ENCODE measurements at places on chromosomes 3 and 15.

- no peak for DNase-seq
Measured at GRCh38 chr3:59775761-59776325, 726.0 kb upstream of the CFAP20DC start.

GRCh38 chr3:23590424-23591273 is 215.1 kb upstream of the UBE2E1 start:
- DNase-seq, result peak; percentile 80

GRCh38 chr3:85432081-85432480 is 473.3 kb downstream of the CADM2 start:
- DNase-seq, result no peak

DNA sequence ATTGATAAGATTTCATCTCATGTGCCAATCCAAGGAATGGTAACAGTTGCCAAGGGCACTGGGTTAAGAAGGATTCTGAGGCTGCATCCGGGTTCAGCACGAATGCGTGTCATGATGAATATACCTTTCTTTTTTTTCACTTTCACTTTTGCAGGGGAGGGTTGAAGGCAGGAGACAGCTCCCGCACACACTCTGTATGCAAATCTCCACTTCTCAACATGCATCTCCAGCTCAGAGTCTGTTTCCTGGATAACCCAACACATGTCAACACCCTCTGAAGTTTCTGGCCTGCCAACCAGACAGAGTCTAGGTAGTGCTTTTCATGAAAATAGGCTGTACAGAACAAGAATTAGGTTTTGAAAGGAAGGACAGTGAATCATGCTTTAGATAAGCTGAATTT is 21.6 kb downstream of the B4GALT4 start:
- DNase-seq, result peak; percentile 67

GRCh38 chr15:92049290-92049989 is 195.9 kb downstream of the SLCO3A1 start:
- DNase-seq, result no peak

- DNase-seq, result no peak
Measured at GRCh38 chr15:60135961-60136360, 131.8 kb downstream of the FOXB1 start.

GRCh38 chr3:192339214-192339613 is 388.1 kb downstream of the FGF12 start:
- no peak for DNase-seq

DNA sequence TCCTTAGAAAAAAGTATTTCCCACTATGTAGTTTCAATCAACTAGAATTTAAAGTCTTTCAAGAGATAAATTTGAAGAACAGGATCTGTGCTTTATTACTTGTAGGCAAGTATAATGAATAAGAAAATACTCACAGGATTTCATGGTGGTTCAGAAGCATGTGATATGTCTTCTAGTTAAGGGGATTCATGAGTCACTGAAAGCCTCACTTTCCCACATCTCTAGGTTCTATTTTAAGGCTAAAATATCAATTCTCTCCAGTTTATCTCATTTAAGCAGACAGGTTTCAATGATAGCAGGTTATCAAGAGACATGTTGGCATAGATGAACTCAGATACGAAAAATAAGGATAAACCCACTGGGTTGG is 437.8 kb upstream of the BCHE start:
- DNase-seq, result no peak

GRCh38 chr3:99765042-99765942 is 52.4 kb upstream of the CMSS1 start:
- DNase-seq, result no peak

DNA sequence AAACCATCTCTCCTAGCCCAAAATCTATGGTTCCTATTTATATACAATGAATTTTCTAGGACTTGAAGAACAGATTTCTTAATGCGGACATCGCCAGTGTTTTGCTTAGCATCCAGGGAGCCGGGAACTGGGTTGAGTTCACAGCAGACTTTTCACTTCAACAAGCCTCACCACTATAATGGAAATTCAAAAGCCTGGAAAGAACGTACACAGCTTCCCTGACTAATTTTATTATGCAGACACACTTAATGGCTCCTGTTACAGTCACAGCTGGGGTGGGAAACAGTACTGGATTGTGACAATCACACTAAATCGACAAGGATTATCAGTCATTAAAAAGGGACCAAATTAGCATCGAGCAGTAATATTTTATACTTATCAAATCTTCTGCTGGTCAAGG is 129.2 kb upstream of the BNIP2 start:
- DNase-seq, result no peak

- no peak for DNase-seq
Measured at GRCh38 chr15:68352401-68353062, 75.0 kb downstream of the FEM1B start.

GRCh38 chr15:90617171-90617570 is 87.4 kb downstream of the CRTC3 start:
- DNase-seq, result no peak

- DNase-seq, result no peak
Measured at GRCh38 chr3:105424412-105425152, 57.9 kb downstream of the ALCAM start.

DNA sequence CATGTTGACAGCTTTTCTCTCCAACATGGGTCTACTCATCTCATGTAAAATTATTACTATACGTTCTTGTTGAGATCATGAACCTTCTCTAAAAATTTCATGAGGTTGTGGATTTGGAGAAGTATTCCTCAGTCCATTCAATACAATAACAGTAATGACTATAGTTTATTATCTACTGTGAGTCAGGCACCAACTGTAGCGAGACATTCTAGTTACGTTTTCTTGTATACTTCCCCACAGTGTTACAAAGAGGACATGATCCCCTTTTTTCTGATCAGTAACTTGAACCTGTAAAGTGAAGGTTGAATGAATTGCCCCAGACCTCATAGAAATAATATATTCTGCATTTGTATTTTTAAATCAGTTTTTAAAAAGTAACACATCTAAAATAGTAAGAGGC is 76.4 kb downstream of the AKAP13 start:
- DNase-seq, result no peak

DNA sequence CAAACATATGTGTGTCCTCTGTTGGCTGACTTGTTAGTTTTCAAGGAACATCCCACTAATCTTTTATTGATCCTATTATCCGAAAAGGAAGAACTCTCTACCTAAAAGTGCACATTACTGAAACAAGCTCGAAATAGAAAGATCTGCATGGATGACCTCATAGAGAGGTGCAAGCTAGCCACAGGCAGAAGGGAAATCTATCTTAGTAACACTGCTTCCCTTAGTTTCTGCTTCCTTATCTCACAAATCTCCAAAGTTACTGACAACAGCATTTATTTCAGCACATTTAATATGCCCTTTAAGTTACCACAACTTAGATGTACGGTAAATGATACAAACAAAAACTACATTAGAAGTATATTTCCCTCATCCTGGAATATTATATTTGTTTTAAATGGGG is 285.1 kb upstream of the CCDC54 start:
- DNase-seq, result no peak

GRCh38 chr3:34374521-34374920 is 576.1 kb downstream of the PDCD6IP start:
- no peak for DNase-seq

- no peak for DNase-seq
Measured at GRCh38 chr15:70715840-70716485, 47.4 kb downstream of the UACA start.

- no peak for DNase-seq
Measured at GRCh38 chr15:64589435-64590084, 129.2 kb downstream of the ZNF609 start.

DNA sequence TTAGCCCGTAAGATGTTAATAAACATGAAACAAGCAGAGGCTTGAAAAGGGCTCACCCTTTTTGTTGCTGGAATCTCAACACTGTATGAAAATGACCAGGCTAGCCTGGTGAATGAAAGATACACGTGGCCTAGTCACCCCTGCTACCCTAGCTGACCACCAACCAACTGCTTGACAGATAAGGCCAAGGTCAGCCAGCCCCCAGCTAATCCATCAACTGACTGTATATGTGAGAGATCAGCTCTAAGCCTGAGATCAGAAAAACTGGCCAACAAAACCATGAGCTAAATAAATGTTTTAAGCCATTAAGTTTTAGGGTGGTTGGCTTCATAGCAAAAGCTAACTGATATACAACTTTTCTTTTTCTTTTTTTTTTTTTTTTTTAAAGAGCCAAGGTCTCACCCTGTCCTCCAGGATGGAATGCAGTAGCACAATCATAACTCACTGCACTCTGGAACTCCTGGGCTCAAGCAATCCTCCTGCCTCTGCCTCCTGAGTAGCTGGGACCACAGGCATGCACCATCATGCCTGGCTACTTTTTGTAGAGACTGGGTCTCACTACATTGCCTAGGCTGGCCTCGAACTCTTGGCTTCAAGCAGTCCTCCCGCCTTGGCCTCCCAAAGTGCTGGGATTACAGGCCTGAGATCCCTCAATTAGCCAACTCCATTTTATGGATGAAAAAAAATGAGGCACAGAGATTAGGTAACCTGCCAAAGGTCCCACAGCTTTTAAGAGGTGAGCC is 34.6 kb downstream of the SH3BP5 start:
- no peak for DNase-seq

DNA sequence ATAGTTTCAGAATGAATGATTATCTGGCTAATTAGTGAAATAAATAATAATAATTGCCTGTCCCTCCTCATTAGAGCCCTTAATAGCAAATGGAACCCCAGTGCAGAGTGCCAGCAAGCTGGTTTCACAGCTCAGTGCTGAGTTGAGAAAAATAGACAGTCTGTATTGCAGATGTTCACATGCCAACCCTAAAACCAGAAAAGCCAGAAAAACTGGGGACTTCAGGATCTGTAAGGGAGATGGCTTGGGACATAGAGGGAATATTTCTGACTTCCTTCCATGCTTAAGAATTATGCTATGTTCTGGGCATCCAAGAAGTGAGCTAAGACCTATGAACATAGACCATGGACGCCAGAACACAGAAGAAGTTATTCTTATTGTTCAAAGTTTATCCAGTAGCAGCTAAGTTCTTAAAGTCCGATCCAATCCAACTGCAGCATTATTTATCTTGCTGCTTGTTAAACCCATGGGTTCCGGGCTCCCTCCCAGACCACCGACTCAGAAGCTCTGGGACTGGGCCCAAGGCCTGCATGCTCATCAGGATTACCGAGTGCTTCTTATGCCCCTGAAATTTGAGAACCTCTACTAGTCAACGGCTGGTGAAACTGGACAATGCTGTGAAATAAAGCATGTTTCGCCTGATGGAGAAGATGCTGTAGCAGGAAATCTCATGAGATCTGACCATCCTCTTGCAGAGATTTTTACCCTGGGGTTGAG is 158.3 kb downstream of the FOXB1 start:
- DNase-seq, result no peak

Measured in GM13976 (cell line).